Left lung (tissue), 14 donors: ENCODE measurements at places on chromosomes 4 and X. TPM values are rescaled to one million over a fixed set of nuclear protein-coding genes. Genes with fewer than 3 reads are reported as not detected.

GRCh38 chr4:3069661-3070199, 4.6 kb downstream of the HTT-AS start:
- no peak for DNase-seq

- no peak for DNase-seq
Measured at GRCh38 chr4:105060628-105061027, 86.0 kb upstream of the TET2 start.

- no peak for DNase-seq
Measured at GRCh38 chrX:101462892-101463291, 22.4 kb upstream of the ARMCX4 start.

Gene CT83
- total RNA-seq: not detected

GRCh38 chr4:125481334-125482045, 166.7 kb downstream of the FAT4 start:
- no peak for DNase-seq

GRCh38 chr4:14293582-14293981, 666.1 kb upstream of the BOD1L1 start:
- DNase-seq: no peak
